Stimulated activated CD8-positive, alpha-beta memory T cell treated with anti-CD3 and anti-CD28 coated beads, Interleukin-2, amount 100 ng/mL, for 1 hour (primary cell): ENCODE measurements at places on chromosomes 5 and 9.

DNA sequence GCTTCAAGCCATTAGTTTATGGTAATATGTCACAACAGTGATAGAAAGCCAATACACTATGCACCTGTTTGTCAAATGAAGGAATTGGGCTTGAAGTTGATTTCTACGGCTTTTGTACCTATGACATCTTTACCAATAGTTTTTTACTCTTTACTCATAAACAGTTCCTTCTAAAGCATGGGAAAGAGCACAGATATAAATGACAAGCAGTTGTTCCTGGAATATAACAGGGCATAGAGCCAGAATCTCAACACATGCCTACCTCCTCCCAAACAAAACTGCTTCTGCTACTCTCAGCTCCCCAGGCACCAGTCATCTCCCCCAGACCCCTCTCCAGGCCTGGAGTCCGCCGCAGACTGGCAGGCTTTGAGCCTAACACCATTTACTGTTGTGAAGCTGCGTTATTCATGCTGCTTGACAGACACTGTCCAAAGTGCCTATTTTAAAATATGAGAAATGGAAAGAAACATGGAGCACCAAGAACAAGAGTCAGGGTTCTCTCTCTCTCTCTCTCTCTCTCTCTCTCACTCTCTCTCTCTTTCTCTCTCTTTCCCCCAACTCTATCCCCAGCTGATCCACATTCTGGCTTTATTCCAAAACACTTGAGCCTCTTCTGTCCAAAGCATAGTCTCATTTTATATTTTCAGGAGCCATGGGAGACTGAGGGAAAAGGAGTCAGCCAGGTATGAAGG lies 111.6 kb downstream of the ADRB2 start:
- DNase-seq = no peak

DNA sequence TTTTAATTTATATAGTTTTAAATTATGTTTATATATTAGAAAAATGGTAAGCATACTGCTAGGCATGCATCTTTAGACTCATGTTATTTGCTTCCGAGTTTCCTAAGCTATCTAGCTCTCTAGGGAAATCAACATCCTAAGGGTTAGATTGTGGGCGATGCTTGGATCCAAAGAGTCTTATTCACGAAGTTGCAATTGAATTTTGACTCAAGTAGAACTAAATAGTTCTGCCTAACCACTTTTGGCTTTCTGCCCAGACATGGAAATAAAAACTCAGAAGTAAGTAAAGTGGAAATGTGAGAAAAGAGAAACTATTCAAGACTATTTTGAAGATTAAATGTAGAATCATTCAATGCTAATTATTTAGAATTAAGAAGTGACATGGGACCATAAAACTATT lies 440.4 kb downstream of the CDH18 start:
- no peak for DNase-seq

- no peak for DNase-seq
These were observed 848.0 kb upstream of the ACO1 start for GRCh38 chr9:31536471-31536870.

DNA sequence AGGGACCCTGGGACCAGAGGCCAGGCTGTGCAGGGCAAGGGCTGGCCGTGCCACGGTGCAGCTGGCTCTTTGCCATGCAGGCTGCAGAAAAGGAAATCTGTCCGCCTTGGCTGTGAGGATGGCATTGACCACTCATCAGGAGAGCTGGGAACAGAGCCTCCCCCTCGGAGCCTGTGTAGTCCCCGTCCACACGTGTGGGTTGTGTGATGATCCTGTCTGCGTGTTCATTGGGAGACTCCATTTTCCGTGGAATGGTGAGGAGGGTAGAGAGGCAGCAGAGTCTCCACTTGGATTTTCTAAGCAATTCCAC lies 47.7 kb downstream of the EHMT1 start:
- no peak for DNase-seq

GRCh38 chr9:86064220-86064619 lies 35.1 kb downstream of the GOLM1 start:
- DNase-seq = no peak

- no peak for DNase-seq
These were observed 54.4 kb downstream of the EBF1 start for GRCh38 chr5:159045165-159045811.

GRCh38 chr5:144102979-144103378 lies 67.5 kb downstream of the YIPF5 start:
- no peak for DNase-seq

DNA sequence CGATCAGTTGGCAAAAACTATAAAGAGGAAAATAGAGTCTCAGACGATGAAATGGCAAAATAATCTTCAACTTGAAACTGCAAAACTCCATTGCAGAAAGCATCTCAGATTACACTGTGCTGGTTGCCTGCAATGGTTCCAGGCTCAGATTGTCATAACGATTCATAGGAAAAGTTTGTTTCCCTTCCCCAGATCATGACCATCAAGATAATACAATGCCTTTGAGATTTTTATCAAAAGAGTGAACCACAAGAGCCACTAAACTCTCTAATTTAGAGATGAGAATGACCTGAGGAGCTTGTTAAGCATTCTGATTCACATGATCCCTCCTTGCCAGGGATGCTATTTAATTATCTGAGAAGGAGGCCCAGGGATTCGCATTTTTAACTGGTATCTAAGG lies 52.6 kb upstream of the ITGA1 start:
- no peak for DNase-seq

GRCh38 chr5:9898319-9898718 lies 268.2 kb upstream of the TAS2R1 start:
- no peak for DNase-seq

GRCh38 chr5:50667023-50667652 lies 701 bp downstream of the PARP8 start:
- no peak for DNase-seq
